ENCODE measurements at places on chromosomes 7 and 10.

DNA sequence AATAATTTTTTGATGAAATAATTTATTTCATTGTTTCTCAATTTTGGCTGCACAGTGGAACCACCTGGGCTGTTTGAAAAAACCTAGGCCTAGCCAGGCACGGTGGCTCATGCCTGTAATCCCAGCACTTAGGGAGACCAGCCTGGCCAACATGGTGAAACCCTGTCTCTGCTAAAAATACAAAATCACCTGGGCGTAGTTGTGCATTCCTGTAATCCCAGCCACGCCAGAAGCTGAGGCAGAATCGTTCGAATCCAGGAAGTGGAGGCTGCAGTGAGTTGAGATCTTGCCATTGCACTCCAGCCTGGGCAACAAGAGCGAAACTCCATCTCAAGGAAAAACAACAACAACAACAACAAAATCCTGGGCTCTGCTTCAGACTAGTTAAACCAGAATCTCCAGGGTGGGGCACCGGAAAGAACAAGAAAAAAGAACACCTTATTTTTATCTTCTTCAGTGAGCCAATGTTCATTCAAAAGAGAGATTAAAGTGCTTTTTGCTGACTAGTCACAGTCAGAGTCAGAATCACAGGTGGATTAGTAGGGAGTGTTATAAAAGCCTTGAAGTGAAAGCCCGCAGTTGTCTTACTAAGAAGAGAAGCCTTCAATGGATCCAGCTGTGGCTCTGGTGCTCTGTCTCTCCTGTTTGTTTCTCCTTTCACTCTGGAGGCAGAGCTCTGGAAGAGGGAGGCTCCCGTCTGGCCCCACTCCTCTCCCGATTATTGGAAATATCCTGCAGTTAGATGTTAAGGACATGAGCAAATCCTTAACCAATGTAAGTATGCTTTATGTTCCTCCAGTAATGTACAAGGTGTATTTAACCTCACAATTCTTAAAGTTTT lies at the start of gene CYP2C18:
TSS of gene CYP2C18 (plus strand) at position 516 of the 841 bp plus-strand sequence. CDS start at position 607, 91 bp downstream.
- DNase-seq, result no peak

DNA sequence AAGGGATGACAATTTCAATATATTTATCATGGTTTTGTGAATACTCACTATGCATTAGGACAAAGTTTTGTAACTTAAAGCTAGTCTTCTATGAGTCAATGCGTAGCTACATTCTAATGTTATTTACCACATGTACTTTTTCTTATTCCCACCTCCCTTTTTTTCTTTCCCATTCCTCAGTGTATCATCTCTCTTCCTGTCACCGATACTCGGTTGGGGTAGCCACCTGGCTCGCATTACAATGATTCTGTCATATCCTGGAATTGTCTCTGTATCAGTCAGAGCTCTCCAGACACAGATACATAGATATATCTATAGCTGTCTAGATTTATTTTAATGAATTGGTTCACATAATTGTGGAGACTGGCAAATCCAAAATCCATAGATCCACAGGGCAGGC lies 9.8 kb upstream of the RALA start:
- no peak for DNase-seq

DNA sequence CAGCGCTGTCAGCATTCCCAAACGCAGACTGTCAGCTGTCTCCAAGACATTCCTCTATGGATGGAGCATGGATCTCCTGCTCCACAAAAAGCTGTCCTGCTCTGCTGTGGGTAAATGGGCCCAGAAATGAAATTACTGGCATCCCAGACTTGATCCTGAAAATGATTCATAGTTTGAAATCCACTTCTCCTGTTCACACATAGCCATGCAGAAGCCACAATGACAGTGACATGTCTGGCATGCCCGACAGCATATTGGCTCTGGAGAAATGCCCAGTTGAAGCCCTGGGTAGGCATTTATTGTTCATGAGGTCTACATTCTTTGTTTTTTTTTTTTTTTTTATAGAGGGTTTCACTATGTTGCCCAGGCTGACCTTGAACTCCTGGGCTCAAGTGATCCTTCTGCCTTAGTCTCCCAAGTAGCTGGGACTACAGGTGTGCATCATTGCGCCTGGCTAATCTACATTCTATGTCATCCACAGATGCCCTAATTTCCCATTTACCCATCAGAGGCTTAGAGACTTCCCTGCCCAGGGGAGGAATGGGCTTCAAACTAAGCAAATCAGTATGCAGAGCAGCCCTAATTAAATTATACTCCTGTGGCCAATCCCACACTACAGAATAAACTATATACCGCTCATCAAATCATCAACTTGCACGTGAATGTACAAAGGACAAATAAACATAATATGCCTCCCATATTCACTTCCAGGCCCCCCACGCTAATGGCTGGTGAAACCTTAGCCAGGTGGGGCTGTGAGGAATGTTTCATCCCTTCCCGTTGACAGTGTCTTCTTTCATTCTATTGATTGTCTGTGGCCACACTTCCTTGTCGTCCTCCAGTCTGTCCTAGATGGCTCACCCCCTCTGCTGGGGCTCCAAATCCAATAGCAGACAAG lies 61.8 kb upstream of the EEPD1 start:
- DNase-seq, result no peak

DNA sequence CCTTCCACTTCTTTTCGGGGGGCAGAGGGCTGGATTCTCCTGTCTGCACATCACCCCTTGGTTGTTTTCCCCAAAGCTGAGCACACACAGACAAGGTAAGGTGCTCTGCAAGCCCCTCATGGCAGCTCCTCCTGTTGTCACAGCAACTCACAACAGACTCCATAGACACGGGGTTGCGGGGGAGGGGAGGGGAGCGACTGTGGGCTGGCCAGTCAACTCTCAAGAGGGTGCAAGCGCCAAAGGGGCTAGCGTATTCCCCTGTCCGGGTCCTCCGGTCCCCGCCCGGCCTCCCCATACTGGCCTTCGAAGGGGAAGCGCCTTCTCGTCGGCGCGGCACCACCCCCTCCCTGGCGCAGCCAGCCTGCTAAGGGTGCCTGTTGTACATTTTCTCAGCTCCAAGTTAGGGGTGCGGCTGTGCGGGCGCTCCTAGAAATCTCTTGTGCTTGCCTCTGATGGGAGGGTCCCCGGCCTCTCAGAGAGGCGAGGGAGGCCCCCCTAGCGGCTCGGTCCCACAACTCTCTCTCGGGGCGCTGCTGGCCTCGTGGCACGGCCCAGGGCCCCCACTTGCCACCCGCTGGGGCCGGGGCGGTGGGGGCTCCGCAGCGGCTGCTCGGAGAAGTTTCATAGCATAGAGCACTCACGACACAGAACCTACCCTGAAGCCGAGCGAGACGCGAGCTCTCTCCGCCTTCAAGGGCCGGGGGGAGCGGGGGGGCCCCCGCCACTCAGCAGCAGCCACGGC lies 498 bp downstream of the RHOBTB1 start:
- DNase-seq, result no peak
